ENCODE measurements at places on chromosomes 12 and 14.

DNA sequence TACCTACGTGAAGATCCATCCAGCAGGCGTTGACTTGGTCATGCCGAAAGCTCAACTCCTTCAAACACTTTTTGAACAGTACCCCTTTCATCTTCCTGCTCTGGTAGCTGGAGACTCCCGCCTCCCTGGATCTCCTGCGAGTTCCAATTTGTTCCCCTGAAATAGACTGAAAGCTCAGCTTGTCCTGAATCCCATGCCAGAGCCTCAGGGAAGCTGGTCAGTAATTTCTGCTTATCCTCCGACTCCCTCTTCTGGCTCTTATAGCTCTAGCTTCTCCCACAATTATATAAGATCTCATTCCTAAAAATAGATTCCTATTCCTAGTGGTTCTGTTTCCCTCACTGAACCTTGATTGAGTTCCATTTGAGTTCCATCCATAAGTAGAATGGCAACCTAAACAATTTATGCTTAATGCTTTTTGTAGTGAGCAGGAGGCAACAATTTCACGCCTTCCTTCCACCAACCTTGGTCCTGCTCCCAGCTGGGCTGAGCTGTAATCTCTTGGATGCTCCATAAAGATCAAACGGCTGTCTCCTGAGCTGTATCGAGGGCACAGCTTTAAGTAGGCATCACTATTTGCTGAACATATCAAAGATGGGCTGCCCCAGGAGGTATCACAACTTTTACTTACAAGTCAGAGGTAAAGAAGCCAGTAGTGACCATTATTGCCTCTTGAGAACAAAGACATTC, 8.0 kb upstream of the TMEM132C start:
- no peak for DNase-seq

DNA sequence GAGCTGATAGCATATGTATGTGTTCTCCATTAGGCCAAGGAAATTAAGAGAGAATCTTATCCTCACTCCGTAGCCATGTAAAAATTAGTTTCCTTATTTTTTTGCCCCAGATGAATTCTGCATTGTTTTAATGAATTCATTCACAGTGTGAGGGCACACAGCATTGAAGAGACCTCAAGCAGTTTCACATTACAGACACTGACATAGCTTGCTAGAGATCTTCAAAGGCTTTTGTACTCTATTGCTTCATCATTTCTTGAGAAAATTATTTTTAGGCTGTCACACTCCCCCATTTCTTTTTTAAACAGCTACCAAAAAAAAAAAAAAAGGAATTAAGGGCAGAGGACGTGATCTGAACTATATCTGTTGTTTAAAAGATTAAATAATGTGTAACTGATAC, 251.1 kb downstream of the BCAT1 start:
- DNase-seq = no peak

- DNase-seq = no peak
Observed at GRCh38 chr14:103545219-103545914, 16.4 kb downstream of the TRMT61A start.

- peak; percentile 25 for DNase-seq
Observed at GRCh38 chr14:61280092-61280525, 1.0 kb downstream of the TMEM30B start.

GRCh38 chr14:95274279-95274678, 45.4 kb downstream of the CLMN start:
- no peak for DNase-seq

Data from D341Med (cell line).